ENCODE measurements at places on chromosomes 16 and 17.

DNA sequence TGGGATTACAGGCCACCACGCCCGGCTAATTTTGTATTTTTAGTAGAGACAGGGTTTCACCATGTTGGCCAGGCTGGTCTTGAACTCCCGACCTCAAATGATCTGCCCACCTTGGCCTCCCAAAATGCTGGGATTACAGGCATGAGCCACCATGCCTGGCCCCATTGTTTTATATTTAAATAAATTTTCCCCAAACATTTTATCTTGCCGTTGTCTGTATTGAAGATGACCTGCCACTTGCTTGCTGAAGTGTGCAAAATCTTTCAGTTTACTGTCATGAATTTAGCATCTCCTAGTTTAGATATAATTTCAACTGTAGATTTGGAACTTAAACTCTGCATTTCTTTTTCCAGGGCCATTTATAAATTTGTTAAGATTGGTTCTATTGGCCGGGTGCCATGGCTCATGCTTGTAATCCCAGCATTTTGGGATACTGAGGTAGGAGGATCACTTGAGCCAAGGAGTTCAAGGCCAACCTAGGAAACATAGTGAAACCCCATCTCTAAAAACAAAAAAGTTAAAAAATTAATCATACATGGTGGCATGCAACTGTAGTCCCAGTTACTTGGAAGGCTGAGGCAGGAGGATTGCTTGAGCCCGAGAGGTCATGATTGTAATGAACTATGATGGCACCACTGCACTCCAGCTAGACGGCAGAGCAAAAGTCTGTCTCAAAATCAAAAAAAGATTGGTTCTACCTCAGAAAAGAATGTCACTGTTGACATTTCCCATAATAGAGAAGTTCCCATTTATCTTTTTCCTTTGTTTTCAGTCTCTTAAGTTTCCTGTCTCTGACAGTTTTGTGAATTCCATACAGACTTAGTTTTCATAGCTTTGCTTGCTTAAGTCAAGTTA is 84.4 kb downstream of the VMP1 start:
- DNase-seq, result no peak

GRCh38 chr16:87390641-87391323 is 1.4 kb upstream of the MAP1LC3B start:
- no peak for DNase-seq

GRCh38 chr16:3861808-3862451 is 18.6 kb downstream of the CREBBP start:
- DNase-seq, result peak; percentile 18

DNA sequence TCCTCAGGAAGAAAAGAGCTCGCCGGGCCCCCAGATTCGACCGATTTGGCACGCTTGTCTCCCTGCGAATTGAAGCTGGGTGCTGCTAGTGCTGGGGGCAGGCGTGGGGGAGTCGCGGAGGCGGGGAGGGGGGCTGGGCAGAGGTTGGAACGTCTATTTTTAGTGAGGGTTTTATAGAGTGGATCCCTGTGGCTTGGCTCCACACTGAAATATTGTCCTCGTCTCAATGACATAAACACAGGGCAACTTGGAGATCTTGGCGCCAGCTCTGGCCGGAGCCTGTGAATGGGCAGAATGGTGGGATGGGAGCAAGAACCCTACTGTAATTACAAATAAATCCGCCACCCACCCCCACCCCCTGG is 15.7 kb upstream of the NOG start:
- DNase-seq, result no peak

DNA sequence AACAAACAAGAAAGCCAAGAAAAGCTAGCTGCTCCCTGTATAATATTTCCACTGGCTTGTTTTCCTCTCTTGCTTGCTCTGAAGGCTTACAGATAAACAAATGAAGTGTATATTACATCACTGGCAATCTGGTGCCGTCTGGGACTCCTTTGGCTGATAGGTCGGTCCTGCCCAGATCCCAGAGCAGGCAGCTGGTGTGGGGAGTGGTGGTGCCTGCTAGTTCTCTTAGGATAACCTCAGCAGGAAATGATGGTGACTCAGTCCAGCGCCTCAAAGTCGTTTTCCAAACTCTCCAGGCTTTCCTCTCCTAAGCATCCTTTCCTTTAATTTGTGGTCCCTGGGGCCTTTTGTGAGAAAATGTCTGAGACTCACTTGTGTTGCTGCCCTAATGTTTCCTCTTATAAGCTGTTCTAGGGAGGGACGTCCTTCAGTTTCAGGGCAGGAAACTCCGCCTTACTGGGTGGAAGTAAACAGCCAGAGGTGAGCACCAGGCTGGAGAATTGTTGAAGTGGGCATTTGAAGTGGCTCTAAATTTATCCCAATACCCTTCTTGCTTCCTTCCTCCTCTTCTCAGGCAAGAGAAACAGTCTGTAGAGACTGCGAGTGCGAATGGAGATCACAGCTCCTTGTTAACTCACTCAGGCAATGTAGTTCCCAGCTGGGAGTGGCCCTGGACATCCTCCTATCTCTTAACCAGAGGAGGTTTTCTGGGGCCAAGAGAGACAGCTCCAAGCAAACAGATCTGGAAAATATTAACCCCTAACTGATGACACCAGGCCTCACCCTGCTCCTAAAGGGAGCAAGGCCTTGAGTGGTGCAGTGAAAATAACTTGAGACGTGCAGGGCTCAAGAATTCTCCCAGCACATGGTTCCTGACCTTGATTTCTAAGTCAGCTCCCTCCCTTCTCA is 34.9 kb downstream of the CD300LF start:
- no peak for DNase-seq

DNA sequence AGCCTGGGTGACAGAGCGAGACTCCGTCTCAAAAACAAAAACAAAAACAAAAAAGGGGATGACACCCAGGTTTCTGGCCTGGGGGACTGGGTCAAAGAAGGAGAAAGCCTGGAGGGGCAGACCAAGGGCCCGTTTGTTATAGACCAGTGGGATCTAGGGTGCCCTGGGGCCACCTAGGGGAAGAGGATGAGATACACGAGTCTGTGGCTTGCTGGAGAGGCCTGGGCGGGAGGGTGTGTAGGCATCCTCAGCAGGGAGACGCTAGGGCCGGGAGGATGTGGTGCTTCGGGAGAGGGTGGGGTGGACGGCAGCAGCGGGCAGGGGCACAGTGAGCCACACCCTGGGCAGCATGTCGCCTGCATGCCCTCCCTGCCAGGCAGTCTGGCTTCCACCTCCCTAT is 17.1 kb upstream of the CRK start:
- no peak for DNase-seq

GRCh38 chr17:78484271-78485246 is 92.6 kb downstream of the DNAH17 start:
- DNase-seq, result peak; percentile 57

DNA sequence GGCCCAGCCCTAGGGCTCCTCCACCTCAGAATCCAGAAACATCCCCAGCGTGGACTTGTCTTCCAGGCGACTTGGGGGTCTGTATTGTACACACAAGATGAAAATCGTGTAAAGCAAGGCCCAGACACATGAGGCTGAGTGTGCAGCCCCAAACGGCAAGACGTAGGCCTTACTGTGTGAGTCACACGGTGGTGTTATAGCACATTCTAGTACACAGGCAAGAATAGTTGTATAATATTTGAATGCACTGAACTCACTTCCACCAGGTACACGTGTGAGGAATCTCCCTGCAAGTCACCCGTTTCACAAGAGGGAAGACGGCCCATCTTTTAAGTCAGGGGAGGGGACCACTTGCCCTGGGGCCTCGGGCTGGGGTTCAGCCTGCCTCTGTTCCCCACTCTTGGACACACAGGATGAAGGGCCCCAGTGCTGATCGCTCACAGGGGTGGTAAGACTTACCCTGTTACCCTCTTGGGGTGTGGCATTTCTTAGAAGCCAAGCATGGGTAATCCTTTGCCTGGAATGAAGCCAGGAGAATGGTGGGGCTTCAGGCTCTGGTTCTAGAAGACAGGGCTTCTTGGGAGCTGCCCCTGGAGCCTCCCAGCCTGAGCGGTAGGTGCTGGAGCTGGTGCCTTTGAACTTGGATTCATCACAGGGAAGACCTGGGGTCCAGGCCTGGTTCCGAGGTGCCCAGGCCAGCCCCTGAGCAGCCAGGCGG is 71.3 kb downstream of the SREBF1 start:
- DNase-seq, result no peak

Data from stimulated activated CD4-positive, alpha-beta T cell treated with anti-CD3 and anti-CD28 coated beads, Interleukin-1b, Interleukin-23, amount 100 ng/mL, for 48 hours (primary cell).